Frontal cortex (tissue), 4 donors: ENCODE measurements at places on chromosomes 7 and 10. TPM values are rescaled to one million over a fixed set of nuclear protein-coding genes. Genes with fewer than 3 reads are reported as not detected.

GRCh38 chr10:13231808-13232207 lies 2.4 kb downstream of the UCMA start:
- no peak for DNase-seq

The IDI2 gene
- not detected for total RNA-seq

GRCh38 chr7:89666136-89666835 lies 488.0 kb upstream of the STEAP1 start:
- no peak for DNase-seq

- no peak for DNase-seq
Measured at GRCh38 chr7:67455508-67455907, 458.9 kb downstream of the TYW1 start.

- DNase-seq = no peak
Measured at GRCh38 chr7:152893801-152894294, 134.3 kb downstream of the ACTR3B start.

DNA sequence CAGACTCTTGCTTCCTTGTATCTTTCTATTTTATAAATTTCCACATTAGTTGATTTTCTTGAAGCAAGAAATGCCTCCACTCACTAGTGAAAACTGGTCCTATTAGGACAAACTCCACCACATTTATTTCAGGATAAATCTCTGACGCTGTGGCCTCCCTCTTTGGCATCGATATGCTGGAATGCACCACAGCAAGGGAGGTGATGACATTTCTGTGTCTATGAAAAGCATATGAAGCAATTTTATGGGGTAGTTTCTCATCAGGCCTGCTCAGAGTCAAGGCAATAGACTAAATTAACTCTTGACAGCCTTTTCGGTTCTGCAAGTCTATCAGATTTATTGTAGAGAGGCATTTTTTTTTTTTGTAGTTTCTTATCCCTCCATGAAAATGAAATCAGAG lies 304.4 kb downstream of the ZEB1 start:
- DNase-seq = no peak

GRCh38 chr10:11345224-11346054 lies 266.0 kb downstream of the USP6NL start:
- DNase-seq = no peak

- no peak for DNase-seq
Measured at GRCh38 chr10:97279121-97279815, 13.2 kb downstream of the ARHGAP19 start.

The AKR1C2 gene
- total RNA-seq = 39.5 TPM

DNA sequence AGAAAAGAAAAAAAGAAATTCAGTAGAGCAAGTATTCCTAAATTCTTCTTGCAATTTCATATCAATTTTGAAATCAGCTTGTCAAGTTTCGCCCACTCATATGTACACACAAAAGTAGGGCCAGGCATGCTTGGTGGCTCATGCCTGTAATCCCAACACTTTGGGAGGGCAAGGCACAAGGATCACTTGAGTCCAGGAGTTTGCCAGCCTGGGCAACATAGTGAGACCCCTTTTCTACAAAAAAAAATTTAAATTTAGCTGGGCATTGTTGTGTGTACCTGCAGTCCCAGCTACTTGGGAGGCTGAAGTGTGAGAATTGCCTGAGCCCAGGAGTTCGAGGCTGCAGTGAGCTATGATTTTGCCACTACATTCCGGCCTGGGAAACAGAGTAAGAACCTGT lies 65.4 kb downstream of the MRPL32 start:
- no peak for DNase-seq

DNA sequence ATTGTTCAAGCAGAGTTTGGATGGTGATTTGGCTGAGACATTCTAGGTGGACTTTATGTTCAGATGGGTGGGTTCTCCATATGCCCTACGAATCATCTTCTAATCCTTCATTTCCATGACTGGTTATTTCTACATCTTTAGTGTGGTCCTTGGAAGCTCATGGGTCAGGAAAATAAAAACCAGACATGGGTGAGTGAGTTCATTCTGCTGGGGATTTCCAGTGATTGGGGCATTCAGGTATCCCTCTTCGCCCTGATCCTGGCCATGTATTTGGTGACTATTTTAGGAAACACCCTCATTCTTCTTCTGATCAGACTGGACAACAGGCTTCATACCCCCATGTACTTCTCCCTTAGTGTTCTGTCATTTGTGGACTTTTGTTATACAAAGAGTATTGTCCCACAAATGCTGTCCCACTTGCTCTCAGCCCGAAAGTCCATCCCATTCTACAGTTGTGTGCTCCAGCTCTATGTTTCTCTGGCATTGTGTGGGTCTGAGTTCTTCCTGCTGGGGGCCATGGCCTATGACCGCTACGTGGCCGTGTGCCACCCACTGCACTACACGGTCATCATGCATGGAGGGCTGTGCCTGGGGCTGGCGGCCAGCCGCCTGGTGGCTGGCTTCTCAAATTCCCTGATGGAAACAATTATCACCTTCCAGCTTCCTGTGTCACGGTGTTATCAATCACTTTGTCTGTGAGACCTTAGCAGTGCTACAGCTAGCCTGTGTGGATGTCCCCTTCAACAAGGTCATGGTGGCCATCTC lies 19.2 kb upstream of the OR6B1 start:
- no peak for DNase-seq

The VPS37D gene
- 26.1 TPM for total RNA-seq

DNA sequence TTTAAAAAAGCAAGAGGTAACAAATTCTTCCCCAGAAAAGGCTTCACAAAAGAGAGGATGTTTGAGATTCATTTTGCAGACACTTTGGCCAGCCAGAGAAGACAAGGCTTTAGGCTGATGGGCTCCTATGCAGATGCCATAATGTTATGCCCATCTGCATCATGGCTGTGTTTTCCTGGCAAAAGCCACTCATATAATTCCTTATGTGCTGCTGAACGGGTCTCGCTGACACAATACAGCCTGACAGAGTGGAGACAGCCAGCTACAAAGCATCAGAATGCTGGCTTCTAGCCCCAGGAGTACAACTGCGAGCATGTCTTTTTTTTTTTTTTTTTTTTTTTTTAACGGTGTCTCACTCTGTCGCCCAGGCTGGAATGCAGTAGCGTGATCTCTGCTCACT lies 1157.4 kb upstream of the AUTS2 start:
- no peak for DNase-seq
